ENCODE measurements at places on chromosomes 4 and X. TPM values are rescaled to one million over a fixed set of nuclear protein-coding genes. Genes with fewer than 3 reads are reported as not detected.

GRCh38 chr4:8774071-8774470, 97.6 kb downstream of the HMX1 start:
- H3K4me3 ChIP-seq = no peak overlapping the region
- DNase-seq = no peak
- no peaks in the 10 kb centered on the region for H3K4me1 ChIP-seq
- H3K27ac ChIP-seq = no peak overlapping the region
- no peaks in the 10 kb centered on the region for H3K27me3 ChIP-seq

- no peaks in the 10 kb centered on the region for H3K4me1 ChIP-seq
- H3K27ac ChIP-seq = no peak overlapping the region
- H3K27me3 ChIP-seq = no peaks in the 10 kb centered on the region
- H3K4me3 ChIP-seq = no peak overlapping the region
- H3K36me3 ChIP-seq = no peaks in the 10 kb centered on the region
These were observed 266.1 kb downstream of the GRIA3 start for GRCh38 chrX:123450222-123450621.

DNA sequence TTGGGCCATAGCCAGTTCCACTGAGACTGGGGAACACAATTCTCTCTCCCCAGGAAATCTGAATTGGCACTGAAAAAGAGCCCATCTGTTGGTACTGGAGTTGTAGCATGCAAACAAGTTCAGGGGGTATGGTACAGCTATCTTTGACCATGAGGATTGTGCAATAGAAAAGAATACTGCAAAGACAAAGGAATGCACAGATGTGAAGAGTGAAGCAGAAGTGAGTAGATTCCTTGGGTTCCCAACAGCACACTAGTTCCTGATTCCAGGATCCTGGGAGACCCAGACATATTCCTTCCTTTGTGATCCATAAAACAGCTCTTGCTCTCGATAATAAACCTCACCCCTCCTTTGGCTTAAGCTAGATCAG, 43.3 kb upstream of the CTAG2 start:
- H3K27ac ChIP-seq = no peak overlapping the region
- DNase-seq = no peak
- no peaks in the 10 kb centered on the region for H3K27me3 ChIP-seq
- peaks cover 3% of the 10 kb centered on the region for H3K4me1 ChIP-seq
- H3K36me3 ChIP-seq = no peaks in the 10 kb centered on the region

Gene NOX1
- total RNA-seq = not detected

Gene SPP1
- total RNA-seq = not detected

GRCh38 chr4:99104153-99104552, 15.6 kb upstream of the ADH5 start:
- no peak overlapping the region for H3K27ac ChIP-seq
- H3K27me3 ChIP-seq = no peaks in the 10 kb centered on the region
- H3K4me1 ChIP-seq = peaks cover 4% of the 10 kb centered on the region
- no peak for DNase-seq

DNA sequence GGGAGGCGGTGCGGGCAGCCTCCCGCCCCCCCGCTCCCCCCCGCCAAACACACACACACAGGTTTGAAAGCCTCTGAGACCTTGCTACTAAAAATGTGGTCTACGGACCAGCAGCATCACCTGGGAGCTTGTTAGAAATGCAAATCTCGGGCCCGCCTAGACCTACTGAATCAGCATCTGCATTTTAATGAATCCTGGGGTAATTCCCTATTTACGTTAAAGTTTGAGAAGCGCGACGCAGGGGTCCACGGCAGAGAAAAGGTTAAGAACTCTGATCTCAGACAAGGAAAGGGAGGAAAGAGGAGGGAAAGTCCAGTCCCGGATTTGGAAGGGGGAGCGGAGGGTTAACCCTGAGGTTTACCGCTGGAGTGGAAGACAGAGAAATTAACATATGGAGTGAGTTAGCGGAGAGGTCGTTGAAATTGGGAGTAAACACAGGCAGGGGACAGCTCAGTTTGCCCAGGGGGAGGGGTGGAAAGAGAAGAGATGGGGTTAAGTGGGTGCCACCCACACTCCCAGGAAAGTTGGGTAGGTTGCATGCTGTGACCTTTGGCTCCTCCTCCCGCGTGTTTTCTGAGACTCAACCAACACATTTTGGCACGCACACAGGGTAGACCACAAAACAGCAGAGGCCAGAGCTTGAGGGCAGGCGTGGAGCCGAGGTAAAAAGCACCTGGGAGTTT, 483.6 kb downstream of the BCOR start:
- no peak overlapping the region for H3K27ac ChIP-seq
- peaks cover 9% of the 10 kb centered on the region for H3K4me1 ChIP-seq
- no peak for DNase-seq
- H3K27me3 ChIP-seq = no peaks in the 10 kb centered on the region
- H3K4me3 ChIP-seq = peak overlapping the region; percentile 7

DNA sequence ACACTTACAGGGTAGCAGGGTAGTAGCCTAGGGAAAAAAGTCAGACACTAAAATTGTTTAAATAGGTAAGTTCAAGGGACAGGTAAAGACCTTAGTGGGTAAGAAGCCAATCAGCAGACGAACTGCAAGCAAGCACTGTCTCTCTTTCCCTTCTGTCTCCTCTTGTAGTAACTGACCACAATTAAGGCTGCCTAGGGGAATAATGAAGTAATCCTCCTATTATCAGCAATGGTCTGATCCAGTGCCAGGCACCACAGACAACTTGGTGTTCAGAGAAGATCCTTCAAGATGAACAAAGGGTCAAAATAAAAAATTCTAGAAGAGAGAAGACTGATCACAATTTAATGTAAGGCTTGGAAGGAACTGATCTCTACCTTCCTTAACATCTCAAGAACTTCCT, 62.9 kb downstream of the ELOVL6 start:
- no peaks in the 10 kb centered on the region for H3K27me3 ChIP-seq
- H3K4me3 ChIP-seq = no peak overlapping the region
- H3K27ac ChIP-seq = no peak overlapping the region
- no peaks in the 10 kb centered on the region for H3K36me3 ChIP-seq
- H3K4me1 ChIP-seq = no peaks in the 10 kb centered on the region

Gene FAAH2
- 0.28 TPM for total RNA-seq

Gene PARM1
- not detected for total RNA-seq

DNA sequence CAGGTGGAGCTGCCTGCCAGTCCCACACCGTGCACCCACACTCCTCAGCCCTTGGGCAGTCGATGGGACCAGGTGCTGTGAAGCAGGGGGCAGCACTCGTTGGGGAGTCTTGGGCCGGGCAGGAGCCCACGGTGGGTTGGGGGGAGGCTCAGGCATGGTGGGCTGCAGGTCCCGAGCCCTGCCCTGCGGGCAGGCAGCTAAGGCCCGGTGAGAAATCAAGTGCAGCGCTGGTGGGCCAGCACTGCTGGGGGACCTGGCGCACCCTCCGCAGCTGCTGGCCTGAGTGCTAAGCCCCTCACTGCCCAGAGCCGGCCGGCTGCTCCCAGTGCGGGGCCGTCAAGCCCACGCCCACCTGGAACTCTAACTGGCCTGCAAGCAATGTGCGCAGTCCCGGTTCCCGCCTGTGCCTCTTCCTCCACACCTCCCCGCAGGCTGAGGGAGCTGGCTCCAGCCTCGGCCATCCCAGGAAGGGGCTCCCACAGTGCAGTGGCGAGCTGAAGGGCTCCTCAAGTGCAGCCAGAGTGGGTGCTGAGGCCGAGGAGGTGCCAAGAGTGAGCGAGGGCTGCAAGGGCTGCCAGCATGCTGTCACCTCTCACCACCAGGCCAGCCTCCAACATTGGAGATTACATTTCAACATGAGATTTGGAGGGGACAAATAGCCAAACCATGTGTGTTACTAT, 197.2 kb downstream of the NPNT start:
- no peak overlapping the region for H3K27ac ChIP-seq
- H3K36me3 ChIP-seq = peaks cover 6% of the 10 kb centered on the region
- no peak overlapping the region for H3K4me3 ChIP-seq

- peaks cover 6% of the 10 kb centered on the region for H3K4me1 ChIP-seq
- H3K4me3 ChIP-seq = no peak overlapping the region
- peak; percentile 90 for DNase-seq
- no peaks in the 10 kb centered on the region for H3K27me3 ChIP-seq
These were observed 229.6 kb downstream of the PRDM5 start for GRCh38 chr4:120692964-120693363.

Gene STPG2
- total RNA-seq = not detected

- no peaks in the 10 kb centered on the region for H3K36me3 ChIP-seq
- no peak overlapping the region for H3K4me3 ChIP-seq
- no peaks in the 10 kb centered on the region for H3K27me3 ChIP-seq
- H3K4me1 ChIP-seq = peaks cover 4% of the 10 kb centered on the region
These were observed 31.0 kb downstream of the TMEM131L start for GRCh38 chr4:153497091-153497531.

DNA sequence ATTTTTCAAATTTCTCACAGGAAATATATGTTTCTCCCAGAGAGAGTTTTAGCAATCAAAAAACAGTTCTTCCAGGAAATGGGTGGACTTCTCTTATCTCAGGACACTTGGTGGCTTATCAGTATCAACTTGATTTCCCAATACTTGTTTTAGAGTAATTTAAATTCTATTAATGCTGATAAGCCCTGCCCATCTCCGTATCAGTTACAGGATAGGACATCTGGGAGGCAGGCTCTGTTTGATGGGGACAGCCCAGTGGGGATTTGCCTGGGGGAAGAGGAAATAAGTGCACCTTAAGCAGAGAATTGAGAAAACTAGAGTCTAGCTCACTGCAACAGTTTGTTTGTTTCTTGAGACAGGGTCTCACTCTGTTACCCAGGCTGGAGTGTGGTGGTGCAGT, 43.2 kb upstream of the PDGFRA start:
- H3K36me3 ChIP-seq = no peaks in the 10 kb centered on the region
- DNase-seq = no peak
- no peak overlapping the region for H3K27ac ChIP-seq
- H3K4me3 ChIP-seq = no peak overlapping the region
- no peaks in the 10 kb centered on the region for H3K27me3 ChIP-seq

GRCh38 chr4:177080388-177080787, 229.3 kb upstream of the NEIL3 start:
- H3K4me1 ChIP-seq = no peaks in the 10 kb centered on the region
- no peaks in the 10 kb centered on the region for H3K27me3 ChIP-seq

All from endothelial cell of umbilical vein (primary cell).